ENCODE measurements at places on chromosomes 3 and 15. TPM values are rescaled to one million over a fixed set of nuclear protein-coding genes. Genes with fewer than 3 reads are reported as not detected.

HTR3E gene
- total RNA-seq, result not detected

ALDH1A3 gene
- total RNA-seq, result 22.7 TPM

CHRD gene
- total RNA-seq, result 0.52 TPM

UBXN7 gene
- 8.3 TPM for total RNA-seq

PRKCD gene
- 4.2 TPM for total RNA-seq

UCN2 gene
- total RNA-seq, result 3.1 TPM

IQCF5 gene
- not detected for total RNA-seq

TIMMDC1 gene
- total RNA-seq, result 47.4 TPM

PDHB gene
- total RNA-seq, result 68.0 TPM

METTL6 gene
- total RNA-seq, result 20.9 TPM

TMEM43 gene
- total RNA-seq, result 73.2 TPM

AMT gene
- total RNA-seq, result 3.0 TPM

CRABP1 gene
- total RNA-seq, result not detected

MEGF11 gene
- total RNA-seq, result not detected

MELTF gene
- 7.5 TPM for total RNA-seq

RHCG gene
- total RNA-seq, result under 0.01 TPM

PLSCR4 gene
- total RNA-seq, result 20.6 TPM
